Stimulated activated CD8-positive, alpha-beta memory T cell treated with anti-CD3 and anti-CD28 coated beads, Interleukin-7, amount 100 ng/mL, for 48 hours (primary cell): ENCODE measurements at places on chromosomes 1 and 21.

DNA sequence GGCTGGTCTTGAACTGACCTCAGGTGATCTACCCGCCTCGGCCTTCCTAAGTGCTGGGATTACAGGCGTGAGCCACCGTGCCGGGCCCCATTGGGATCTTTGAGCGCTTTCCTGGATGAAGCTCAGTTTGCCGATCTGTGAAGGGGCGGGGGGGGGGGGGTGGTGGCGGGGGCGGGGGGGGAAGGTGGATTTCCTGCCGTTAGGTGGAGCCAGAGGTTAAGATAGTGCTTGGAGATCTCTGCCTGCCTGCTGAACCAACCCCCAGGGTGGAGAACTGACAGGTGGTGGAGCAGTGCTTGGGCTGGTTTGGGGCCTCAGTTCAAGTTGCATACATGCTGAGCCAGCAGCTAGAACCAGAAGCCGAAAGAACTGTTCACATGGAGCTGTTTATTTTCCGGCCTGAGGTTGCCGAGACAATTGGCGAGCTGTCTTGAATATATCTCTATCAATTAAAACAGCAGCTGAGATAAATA lies 1.7 kb downstream of the TMCC2 start:
- DNase-seq, result peak; percentile 60

DNA sequence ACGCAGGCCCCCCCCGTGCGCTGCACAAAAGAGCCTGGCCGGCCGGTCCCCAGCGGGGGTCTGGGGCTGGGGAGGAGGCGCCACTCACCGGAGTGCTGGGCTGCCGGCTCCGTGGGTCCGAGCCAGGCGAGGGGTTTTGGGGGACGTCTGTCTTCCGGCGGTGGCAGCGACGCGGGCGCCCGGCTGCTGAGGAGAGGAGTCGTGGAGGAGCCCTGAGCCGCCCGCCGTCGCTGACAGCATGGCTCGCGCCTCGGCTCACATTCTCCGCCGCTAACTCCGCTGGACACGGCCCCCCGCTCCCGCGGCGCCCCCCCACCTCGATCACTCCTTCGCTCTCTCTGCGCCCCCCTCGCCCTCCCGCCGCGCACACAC lies 649 bp downstream of the AHDC1 start:
- no peak for DNase-seq

GRCh38 chr1:87132284-87132870 lies 196.3 kb upstream of the LMO4 start:
- DNase-seq, result no peak

GRCh38 chr21:40671716-40672115 lies 175.2 kb downstream of the DSCAM start:
- no peak for DNase-seq

- peak; percentile 2 for DNase-seq
Observed at GRCh38 chr21:39715804-39716397, 29.1 kb upstream of the IGSF5 start.

GRCh38 chr1:27395441-27396195 lies 3.2 kb downstream of the GPR3 start:
- peak; percentile 48 for DNase-seq

GRCh38 chr1:3060127-3060526 lies 8.9 kb upstream of the PRDM16 start:
- DNase-seq, result no peak

- DNase-seq, result no peak
Observed at GRCh38 chr1:163203561-163203960, 845 bp upstream of the RGS5 start.

DNA sequence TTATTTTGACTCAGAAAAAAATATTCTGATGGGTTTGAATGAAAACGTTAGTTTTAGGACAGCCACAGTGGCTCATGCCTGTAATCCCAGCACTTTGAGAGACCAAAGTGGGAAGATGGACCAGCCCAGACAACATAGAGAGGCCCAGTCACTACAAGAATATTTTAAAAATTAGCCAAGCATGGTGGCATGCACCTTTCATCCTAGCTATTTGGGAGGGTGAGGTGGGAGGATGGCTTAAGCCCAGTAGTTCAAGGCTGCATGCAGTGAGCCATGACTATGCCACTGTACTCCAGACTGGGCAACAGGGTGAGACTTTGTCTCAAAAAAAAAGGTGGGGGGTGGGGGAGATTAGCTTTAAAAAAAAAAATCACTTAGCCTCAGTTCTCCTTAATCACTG lies 127.5 kb downstream of the LBR start:
- DNase-seq, result no peak

GRCh38 chr1:87318056-87318650 lies 10.5 kb upstream of the LMO4 start:
- DNase-seq, result no peak

DNA sequence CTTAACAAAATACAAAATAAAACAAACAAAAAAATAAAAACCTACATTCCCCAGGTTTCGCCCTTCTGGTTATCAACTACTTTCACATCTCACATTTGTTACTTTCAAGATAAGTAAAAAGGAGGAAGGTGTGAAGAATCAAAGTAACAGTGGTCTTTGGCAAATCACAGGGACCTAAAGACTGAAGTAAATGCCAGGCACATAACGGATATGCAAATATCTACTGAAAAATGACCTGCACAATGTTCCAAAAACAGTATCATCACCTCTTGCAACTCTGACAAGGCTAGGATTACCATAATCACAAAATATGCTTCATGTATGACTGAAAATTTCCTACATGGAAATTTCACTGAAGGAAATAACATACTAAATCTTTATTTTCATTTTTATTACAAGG lies 29.3 kb downstream of the COP1 start:
- DNase-seq, result no peak

GRCh38 chr1:2448098-2448445 lies 28.0 kb upstream of the PLCH2 start:
- no peak for DNase-seq

DNA sequence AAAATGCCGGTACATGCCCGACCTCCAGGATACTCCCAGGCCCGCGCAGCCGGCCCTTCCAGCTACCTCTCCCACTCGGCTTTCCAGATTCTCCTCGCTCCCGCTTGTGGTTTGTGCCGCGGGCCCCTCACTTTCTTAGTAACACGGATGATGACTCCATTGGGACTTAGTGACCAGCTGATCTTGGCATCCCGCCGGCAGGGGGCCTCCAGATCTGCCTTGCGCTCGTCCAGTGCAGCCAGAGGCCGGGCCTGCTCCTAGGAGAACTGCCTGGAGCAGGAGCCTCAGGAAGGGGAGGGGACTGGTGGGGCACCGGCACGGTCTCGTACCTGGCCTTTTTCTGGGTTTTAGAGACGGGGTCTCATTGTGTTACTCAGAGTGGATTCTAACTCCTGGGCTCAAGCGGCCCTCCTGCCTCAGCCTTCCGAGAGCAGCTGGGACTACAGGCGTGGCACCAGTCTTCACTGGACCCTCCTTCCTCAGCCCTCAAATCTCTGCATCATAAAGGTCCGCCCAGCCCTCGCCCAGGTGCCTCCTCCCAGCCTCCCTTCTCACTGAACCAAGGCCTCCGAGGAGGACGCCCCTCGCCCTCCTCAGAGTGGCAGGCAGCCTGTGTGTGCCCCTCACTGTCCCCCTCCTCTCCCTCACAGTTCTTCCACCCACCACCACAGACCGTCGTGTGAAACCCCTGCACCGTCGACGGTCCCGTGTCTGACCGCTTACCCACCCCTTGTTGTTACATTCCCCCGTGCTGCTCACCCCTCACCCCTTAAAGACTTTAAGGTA lies 78.6 kb downstream of the SLC25A24 start:
- DNase-seq, result no peak

GRCh38 chr1:243325305-243325890 lies 69.6 kb downstream of the SDCCAG8 start:
- no peak for DNase-seq

GRCh38 chr1:89900791-89901708 lies 80.2 kb downstream of the LRRC8D start:
- DNase-seq, result no peak

- no peak for DNase-seq
Observed at GRCh38 chr1:200290010-200290685, 119.7 kb downstream of the ZNF281 start.

DNA sequence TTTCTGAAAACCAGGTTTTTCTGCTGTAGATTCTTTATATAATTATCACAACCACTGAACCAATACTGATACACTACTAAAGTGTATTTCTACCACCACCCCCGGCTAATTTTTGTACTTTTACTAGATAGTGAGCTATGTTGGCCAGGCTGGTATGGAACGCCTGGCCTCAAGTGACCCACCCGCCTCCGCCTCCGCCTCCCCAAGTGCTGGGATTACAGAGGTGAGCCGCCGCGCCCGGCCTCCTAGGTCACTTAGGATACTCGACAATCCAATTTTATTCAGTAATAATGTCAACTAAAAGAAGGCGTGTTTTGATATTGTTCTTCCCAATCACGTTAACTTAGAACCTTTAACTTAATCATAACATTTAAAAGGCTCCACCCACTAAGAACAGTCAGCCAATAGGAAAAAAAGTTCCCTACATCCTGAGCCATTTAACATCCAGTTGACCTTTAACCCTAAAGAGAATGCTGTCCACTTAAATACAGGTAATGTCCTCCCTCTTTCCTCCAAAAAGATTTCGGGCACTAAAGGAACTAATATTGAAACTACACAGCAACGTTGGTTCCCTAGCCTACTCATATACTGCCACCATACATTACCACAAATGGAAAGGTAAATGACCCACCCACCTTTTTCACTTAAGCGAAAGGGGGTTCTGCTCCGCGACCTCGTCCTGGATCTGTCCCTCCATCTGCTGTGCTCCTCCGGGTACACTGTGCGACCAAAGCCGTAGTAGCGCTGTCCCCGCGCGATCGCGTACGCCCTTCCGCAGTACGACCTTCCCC lies 1.2 kb downstream of the RSRP1 start:
- DNase-seq, result no peak

GRCh38 chr1:234546890-234547788 lies 62.8 kb downstream of the IRF2BP2 start:
- no peak for DNase-seq

DNA sequence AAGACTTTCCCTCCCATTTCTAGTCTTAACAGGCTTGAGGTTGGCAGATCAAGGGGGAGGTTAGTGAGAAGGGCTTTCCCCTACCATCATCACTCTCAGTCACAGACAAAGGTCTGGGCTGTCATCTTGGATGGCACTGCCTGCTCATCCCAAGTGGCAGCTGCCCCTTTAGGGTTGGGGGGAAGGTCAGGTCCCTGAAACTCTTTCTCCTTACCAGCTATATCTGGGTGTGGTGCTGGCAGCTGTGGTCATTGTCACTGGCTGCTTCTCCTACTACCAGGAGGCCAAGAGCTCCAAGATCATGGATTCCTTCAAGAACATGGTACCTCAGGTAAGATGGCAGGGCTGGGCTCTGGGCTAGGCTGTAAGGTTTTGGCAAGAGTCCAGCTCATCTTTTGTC lies 8.2 kb downstream of the ATP1A2 start:
- no peak for DNase-seq

GRCh38 chr1:205849619-205850355 lies at the start of gene PM20D1:
Gene PM20D1 (minus strand): TSS chr1:205850132. CDS start chr1:205850072, 60 bp downstream.
- DNase-seq, result peak; percentile 38

- DNase-seq, result no peak
Observed at GRCh38 chr1:162571696-162572095, 10.2 kb downstream of the UAP1 start.

- DNase-seq, result no peak
Observed at GRCh38 chr1:88661951-88662699, 21.9 kb upstream of the PKN2 start.

DNA sequence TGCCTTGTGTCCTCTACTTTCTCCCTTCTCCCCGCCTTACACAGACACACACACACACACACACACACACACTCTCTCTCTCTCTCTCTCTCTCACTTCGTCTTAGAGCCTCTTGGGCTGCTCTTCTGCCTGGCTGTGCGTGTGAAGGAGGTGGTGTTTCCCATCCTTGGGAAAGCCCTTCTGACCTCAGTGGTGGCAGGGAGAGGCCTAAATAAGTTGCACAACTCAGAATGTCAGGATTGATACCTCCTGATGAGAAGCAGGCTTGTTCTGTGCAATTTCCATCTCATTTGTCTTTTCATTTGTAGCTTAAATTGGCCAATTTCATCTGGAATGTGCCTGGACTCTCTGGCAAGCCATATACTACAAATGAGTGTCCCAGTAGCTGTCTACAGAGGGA lies 25.0 kb downstream of the LRRN2 start:
- DNase-seq, result no peak

GRCh38 chr1:180003026-180003695 lies 48.6 kb downstream of the CEP350 start:
- DNase-seq, result no peak

GRCh38 chr1:78094639-78095038 lies 48.9 kb downstream of the GIPC2 start:
- DNase-seq, result no peak

DNA sequence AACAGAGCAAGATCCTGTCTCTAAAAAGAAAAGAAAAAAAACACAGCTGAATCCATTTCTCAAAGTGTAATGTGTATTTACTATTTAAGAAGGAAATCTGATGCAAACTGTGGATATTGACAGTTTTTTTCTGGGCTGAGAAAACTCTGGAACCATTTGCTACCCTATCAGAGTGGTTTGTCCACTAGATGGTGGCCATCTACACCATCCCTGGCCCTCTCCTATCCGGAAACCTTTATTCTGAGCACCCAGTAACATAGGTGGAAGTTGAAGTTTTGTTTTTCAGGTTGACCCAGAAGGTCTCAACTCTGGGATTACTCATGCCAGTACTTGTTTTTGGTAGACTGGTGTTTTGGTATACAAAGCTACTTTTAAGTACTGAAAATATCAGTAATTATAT lies 20.2 kb downstream of the ECHDC2 start:
- no peak for DNase-seq

DNA sequence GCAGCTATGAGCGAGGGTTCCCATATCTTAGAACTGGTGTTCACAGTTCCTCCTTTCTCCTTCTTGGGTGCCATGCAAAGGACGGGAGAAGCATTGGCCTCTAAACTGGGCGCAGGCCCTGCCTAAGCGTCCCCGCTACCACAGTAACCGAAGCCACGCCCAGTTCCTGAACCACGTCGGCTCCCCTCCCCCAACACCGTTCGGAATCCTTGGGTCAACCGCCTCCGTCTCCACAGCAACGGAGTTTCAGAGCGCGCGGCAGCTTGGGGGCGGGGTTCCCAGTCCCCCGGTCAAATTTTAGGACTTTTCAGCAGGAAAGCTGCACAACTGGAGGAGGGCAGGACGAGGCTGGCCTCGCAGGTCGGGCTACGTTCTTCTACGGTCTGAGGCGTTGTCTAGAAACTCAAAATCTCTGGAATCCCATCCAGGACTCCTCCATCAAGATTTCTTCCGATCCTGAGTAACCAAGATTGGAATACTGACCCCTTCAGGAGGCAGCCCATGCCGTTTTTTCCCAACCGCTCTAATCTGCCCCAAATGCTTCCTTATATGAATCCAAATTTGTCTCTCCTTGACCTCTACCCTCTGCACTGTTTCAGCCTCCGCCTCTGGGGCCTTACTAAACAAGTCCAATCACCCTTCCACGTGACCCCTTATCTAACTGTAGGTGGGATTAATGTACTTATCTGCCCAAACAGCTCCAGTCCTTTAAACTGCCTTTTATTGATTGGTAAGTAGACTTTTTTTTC lies at the start of gene SPAG17:
Gene SPAG17, minus strand, starts transcription at position 145 of the 749 bp plus-strand sequence. Its CDS starts 71 bp downstream, at position 74.
- no peak for DNase-seq

GRCh38 chr1:208460823-208461222 lies 216.6 kb upstream of the PLXNA2 start:
- no peak for DNase-seq

- DNase-seq, result no peak
Observed at GRCh38 chr1:40690771-40691537, 550 bp upstream of the NFYC start.

GRCh38 chr1:33828059-33828458 lies 35.8 kb upstream of the HMGB4 start:
- no peak for DNase-seq

GRCh38 chr21:42636520-42637266 lies 16.7 kb upstream of the PDE9A start:
- no peak for DNase-seq

- DNase-seq, result no peak
Observed at GRCh38 chr1:26723013-26723991, 27.5 kb downstream of the ARID1A start.
